ENCODE measurements at places on chromosomes 7 and 10.

DNA sequence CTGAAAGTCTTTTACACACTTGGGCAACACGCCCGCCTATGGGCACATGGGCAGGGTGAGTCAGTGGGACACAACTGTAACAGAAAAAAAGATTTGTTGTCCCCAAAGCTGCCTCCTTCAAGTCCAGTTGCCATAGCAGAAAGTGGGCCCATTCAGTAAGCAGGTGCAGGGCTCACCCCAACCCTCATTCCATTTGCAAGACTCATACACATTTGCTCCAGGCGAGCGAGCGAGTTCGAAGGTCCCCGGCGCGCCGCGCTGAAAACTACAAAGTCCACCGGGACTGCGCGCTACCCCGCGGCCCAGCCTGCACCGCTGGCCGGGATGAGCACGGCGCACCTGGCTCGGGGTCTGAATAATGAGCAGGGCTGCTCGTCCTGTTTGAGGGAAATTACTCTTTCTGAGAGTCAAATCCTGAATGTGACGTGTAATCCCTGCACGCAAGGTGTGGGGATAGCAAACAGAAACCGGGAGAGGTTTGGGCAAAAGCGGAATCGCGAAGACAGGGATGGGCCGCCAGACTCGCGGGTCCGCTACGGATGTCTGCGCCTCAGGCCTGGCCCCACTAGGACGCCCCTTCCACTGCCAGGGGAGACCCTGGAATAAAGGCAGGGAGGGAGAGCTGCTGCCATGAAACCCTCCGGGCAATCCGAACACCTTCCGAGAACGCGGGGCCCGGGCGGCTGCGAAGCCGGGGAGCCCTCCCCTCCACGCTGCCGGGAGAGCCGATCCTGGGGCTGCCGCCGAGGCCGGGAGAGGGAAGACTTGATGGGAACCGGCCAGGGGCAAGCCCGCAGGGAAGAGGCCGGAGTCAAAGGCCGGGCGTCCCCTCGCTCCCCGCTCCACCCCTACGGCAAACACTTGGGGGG, 982 bp downstream of the COBL start:
- no peak for DNase-seq

- no peak for DNase-seq
Observed at GRCh38 chr10:1434912-1435692, 302.2 kb downstream of the ADARB2 start.

DNA sequence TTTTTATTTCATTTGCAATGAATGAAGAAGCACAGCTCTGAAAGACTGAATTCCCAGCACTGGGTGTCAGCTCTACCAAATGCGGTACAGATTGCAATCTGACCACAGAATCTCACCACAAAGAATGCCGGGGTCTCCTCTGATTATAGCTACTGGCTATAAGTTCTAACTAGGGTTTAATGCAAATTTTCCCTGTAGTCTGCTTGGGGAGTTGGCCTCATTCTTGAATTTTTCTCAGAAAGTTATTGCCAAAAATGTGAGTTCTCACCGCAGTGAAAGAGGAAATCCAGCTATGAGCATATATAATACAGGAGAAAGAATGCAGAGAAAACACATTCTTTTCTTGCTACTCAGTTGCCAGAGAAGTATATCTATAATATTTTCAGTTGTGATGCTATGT, 1255.7 kb upstream of the LRRTM3 start:
- DNase-seq, result no peak

DNA sequence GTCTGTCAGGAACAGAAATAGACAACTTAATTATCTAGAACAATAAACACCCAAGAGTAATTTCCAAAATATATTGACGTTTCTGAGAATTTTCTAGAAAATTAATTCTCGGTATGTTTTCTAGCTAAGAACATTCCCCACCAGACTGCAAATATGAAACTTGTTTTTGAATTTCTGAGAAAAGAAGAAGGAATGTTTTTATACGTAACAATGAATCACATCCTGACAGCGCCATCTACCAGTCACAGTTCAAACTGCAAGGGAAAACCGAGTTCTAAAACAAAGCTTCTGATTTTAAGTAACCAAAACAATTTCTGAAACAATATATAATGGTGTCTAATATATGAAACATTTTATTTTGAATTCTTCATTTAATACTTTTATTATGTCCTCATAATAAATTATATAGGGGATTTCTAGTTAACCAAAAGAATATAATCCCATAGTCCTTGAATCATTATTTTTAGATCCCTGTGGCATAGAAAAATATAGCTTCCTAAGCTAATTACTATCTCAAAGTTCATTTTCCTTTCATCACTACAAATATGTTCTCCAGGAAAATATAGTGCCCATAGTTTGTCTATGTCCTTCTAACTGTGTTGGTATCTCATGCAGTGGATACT, 34.5 kb upstream of the MEOX2 start:
- no peak for DNase-seq

DNA sequence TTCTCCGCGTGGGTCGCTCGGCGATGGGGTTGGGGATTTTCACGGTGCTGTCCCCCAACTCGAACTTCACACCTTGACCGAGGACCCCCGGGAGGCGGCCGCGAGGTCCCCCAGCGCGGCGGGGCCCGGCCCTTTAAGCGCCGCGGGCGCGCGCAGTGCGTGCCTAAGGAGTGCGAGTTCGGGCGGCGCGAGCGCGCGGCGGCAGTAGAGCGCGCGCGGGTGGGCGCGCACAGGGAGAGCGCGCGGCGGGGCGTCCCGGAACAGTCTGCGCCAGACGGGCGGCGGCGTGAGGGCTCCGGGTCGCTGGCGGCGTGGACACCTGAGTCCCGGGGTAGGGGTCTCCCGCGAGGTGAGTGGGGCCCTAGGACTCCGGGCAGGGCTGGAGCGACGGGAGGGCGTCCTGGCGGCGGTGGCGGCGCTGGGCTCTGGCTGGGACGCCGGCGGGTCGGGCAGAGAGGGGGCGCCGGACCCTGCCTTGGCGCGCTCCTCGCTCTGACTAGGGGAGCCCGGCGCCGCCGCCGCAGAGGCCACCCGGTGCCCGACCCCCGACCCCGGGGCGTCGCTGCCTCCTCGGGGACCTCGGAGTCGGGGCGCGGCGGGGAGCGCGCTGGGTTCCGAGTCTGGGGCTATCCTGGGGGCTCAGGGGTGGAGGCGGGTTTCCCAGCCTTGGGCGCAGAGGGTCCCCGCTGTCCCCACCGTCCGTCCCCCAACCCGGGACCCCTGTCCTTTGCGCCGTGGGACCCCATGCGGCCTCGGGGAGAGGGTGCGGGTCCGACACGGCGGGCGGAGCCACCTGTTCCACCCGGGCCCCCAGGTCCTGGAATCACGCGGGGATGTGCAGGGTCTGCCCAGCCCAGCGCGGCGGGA, at the start of gene PROSER2:
Gene PROSER2 (plus strand): TSS at position 235 of the 867 bp plus-strand sequence. CDS start 28,722 bp downstream, outside the sequence.
- peak; percentile 30 for DNase-seq

DNA sequence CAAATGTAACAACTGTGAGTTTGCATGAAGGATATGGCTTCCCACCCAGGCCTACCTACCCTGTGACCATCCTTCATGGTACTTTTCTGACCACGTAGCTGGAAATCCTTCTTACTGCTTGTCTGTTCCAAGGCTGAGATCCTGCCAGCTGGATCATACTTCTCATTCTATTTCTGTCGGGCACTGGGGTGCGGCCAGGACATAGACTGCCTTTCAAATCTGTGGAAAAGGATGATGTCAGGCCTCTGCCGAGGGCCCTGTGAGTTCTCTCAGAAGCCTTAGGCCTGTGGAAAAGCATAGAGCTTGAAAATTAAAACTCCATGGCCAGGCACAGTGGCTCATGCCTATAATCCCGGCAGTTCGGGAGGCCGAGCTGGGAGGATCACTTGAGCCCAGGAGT, 10.0 kb downstream of the VWC2 start:
- no peak for DNase-seq

GRCh38 chr10:116775488-116776400, 33.4 kb upstream of the HSPA12A start:
- no peak for DNase-seq

DNA sequence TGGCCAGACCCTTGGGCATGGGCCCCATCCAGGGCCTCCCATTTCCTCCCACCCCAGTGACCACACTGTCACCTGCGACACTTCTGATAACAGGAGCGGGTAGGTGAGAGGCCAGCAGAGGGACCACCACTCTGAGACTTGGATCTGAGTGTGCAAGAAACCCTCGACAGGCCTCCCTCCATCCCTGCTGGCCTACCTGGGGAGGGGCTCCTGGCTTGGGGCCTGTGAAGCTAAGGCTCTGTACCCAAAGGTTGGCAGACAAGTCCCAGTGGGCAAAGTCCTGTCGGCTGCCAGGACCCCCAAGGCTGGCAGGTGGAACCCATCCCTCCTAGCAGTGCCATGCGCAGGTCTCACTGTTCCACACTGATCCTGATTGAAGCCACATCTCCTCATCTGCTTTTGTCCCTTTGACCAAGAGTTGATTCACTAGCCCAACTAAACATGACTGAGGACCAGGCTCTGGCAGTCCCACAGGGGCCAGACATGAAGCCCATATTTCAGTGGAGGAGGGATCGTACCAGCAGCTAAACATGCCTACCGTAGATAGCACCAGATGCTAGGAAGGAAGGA, 1.2 kb upstream of the PGAM2 start:
- no peak for DNase-seq
